ENCODE measurements at places on chromosomes 2 and 18.

DNA sequence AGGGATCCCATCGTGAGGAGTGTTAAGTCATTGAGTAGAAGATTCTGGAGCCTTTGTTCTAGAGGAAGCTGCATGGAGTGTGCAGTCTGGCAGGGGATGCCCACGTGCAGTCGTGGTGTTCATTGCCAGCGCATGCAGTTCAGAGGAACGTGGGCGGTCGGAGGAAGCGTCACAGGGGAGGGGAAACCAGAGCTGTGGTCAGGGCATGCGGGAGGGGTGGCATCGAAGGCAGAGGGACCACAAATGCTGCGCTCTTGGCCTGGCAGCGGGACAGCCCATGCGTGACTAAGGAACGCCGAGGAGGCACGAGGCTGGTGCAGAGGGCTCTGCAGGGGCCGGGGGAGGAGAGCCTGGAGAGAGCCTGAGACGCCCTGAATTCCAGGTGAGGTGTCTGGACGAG lies 141.1 kb downstream of the KLHL29 start:
- no peak for DNase-seq

DNA sequence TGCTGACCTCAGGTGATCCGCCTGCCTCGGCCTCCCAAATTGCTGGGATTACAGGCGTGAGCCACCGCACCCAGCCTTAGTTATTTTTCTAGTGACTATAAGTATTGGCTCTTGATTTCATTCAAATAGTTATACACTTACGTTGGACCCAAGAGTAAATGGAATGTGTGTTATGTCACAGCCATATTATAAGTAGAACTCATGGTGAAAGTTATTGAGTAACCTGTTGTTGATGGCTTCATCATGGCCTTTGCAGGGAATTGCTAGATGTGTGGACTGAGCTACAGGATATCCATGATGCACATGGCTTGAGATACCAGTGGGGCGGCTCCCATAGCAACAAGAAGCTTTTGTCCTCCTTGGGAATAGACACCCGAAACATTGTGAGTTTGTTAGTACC lies 44.7 kb downstream of the AFTPH start:
- DNase-seq, result no peak

- no peak for DNase-seq
Measured at GRCh38 chr2:155022531-155022930, 324.0 kb downstream of the KCNJ3 start.

DNA sequence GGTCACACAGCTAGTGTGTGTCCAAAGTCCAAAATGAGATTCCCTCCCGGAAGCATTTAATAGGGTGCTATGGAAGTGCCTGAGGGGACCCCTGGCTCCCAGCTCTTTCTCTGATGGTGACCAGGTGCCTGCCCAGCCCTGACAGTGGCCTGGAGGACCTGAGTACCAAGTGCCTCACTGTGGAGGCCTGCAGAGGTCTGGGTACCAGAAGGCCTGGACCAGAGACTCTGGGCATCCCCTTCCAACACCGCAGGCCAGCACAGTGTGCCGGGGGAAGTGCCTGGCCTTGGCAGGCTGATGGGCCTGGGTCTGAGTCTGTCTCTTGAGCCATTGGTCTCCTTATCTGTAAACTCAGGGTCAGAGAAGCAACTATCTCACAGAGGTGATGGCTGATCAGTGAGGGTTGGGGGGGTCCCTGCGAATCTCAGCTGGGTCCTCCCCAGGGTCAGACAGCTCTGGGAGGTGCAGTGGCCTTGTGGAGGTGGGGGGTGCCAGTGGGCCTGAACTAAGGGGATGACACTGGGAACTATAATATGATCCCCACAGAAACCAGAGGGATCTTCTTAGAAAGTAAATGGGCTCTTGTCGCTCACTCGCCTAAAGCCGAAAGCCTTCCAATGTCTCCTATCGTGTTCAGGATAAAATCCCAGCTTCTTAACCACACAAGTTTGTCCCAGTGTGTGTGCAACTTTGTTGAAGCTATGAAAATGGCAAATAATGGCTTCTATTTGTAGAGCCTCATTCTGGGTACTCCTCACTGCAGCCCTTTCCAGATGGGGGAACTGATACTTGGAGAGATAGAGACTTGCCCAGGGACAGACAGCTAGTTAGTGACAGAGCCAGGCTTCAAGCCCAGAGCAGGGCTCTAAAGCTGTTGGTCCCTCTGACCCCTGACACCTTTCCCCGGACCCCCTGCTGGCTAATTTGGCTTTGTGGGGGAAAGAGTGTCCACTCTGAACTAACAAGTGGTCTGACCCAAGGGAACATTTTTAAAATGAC lies 225.1 kb downstream of the TFCP2L1 start:
- DNase-seq, result no peak

DNA sequence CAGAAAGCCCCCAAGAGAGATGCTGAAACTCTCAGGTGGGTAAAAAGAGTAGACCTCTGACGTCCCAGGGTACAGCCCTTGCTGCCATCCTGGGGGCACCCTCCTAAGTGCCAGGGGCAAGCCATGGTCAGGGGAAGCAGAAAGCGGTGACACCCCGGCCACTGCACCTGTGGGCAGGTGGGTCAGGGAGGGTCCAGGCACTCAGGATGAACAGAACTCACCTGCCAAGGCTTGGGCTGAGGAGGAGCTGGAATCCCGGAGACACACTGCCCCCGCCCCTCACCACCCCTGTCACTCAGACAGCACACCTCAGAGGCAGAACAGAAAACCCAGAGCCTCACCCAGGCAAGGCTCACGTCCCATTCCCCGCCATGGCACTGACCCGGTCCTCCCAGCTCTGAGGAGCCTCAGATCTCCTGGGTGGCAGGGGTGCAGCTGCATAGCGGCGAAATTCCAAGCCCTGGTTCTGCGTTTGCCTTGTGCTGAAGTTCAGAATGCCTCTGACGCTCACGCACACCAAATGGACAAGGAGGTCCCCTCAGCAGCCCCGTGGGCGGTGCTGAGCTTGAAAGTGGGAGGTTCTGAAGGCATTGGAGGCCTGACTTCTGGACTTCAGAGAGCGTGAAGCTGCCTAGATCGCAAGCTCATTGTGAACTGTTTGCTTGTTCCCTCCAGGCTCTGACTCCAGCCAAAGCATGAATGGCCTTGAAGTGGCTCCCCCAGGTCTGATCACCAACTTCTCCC lies 4.3 kb downstream of the GPR17 start:
- no peak for DNase-seq

DNA sequence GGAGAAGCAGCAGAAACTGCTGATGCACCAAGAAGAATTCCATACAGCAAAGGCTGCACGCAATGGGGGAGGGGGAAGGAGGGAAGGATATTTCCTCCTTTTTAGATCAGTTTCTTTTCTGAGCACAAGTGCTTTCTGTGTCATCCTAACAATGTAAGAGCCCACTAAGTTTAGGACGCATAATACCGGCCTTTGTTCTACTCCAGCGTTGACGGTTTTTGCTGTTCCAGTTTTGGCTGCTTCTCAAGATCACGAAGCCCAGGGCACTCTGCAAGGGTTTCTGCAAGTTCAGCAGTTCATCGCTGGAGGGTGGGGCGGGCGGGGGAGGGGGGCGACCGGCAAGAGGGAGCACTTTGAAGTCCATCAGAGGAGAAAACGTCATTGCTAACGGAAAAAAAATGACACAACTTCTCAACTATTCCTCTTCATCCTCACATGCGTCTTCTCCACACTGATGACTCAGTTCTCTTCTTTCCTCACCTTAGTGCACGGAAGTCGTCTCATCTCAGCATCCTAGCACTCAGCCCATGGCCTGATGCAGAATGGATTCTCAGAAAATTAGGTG lies 8.7 kb downstream of the FAM178B start:
- DNase-seq, result no peak

DNA sequence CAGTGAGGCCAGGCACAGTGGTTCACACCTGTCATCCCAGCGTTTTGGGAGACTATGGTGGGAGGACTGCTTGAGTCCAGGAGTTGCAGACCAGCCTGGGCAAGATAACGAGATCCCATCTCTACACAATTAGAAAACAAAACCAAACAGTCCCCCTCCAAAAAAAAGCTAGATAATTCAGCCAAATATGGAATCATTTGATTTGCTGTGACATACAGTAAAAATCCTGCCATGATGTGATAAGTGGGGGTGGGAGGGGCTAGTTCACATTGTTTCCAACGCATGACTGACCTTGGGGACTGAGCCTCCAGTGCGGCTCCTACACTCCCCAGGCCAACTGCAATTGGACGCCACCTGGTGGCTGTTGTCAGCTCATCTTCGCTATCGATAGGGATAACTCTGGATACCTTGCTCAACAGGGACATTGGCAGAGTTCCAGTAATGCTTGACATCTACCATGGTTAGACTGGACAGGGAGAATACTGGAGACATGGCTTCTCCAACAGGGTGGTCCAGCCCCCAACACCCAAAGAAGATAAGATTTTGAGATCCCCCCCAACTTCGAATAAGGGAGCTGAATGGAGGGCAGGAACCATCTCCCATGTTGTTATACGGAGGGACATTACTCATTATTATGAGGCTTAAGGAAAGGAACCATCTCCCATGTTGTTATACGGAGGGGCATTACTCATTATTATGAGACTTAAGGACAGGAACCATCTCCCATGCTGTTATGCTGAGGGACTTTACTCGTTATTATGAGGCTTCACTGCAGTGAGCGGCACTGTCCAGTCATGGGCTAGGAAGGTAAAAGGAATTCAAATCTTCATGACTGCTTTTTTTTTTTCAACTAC lies 135.9 kb downstream of the TGIF1 start:
- DNase-seq, result peak; percentile 96
